Activated T-helper 9 cell treated with anti-CD3 and anti-CD28 coated beads, Interleukin-2, amount 50 U/mL, for 16 hours (primary cell): ENCODE measurements at places on chromosomes 11 and 22.

- DNase-seq, result no peak
These were observed 103.7 kb downstream of the SHANK2 start for GRCh38 chr11:71148716-71149115.

- no peak for DNase-seq
These were observed 169.0 kb upstream of the GRK3 start for GRCh38 chr22:25395468-25395867.

DNA sequence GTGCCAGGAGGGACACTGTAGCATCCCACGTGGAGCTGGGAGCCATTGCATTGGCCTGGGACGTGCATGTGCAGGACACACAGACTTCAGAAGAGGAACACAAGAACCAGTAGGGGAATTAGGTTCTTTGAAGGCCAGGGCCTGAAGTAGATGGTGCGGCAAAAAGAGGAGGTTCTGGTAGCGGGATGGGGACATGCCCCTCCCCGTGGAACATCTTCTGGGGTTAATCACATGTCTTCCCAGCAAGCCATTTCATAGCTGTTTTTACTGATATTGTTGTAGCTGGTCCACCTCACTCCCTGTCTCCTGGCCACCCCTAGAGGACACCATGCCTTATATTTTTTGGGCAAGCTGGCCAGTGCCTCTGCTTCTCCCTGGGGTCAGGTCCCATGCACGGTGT lies 74.3 kb downstream of the SCN3B start:
- DNase-seq, result no peak

DNA sequence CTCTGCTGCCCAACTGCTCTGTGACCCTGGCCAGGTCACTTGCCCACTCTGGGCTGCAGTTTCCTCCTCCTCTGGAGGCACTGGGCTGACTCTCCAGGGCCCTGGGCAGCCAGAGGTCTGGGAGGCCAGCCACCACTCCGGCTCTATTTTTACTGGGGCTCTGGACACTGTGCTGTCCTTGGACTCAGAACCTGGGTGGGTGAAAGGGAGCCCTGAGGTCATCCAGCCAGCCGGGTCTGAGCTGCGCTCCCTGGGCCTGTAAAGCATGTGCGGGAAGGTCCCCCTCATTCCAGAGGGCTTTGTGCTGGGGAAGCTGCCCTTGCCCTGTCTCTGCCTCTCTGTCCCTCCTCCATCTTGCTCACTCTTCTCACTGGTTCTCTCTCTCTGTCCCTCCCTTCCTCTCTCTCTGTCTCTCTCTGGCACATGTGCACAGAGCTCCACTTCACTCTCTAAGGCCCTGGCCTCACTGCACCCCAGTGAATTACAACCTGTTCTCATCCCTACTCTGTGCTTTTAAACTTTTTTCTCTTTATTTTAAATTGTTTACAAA lies 24.6 kb downstream of the MB start:
- DNase-seq, result no peak

DNA sequence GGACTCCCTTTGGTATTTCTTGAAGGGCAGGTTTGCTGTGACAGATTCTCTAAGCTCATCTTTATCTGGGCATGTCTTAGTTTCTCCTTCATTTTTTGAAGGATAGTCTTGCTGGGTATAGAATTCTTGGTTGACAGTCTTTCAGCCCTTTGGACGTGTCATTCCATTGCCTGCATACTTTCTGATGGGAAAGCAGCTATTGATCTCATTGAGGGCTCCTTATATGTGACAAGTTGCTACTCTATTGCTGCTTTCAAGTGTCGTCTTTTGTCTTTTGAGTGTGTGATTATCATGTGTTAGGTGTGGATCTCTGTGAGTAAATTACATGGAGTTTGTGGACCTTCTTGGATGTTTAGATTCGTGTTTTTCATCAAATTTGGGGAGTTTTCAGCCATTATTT lies 21.9 kb downstream of the IGHMBP2 start:
- no peak for DNase-seq

GRCh38 chr22:43726322-43726721 lies 85.8 kb downstream of the EFCAB6 start:
- no peak for DNase-seq

DNA sequence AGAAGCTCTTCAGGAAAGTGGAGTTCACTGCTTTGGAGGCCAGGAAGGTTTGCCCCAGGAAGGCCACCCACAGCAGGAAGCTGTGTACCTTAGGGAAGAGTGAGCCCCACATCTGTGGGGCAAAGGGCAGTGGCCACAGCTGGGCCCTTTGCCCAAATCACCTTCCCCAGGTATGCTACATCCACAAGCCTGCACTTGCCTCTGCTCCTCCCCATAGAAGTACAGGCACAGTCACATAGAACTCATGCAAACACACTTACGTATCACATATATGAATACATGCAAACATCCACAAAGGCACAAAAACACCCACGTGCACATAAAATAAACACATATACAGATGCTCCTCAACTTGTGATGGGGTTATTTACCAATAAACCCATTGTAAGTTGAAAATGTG lies 2.1 kb downstream of the TRIM29 start:
- DNase-seq, result no peak

DNA sequence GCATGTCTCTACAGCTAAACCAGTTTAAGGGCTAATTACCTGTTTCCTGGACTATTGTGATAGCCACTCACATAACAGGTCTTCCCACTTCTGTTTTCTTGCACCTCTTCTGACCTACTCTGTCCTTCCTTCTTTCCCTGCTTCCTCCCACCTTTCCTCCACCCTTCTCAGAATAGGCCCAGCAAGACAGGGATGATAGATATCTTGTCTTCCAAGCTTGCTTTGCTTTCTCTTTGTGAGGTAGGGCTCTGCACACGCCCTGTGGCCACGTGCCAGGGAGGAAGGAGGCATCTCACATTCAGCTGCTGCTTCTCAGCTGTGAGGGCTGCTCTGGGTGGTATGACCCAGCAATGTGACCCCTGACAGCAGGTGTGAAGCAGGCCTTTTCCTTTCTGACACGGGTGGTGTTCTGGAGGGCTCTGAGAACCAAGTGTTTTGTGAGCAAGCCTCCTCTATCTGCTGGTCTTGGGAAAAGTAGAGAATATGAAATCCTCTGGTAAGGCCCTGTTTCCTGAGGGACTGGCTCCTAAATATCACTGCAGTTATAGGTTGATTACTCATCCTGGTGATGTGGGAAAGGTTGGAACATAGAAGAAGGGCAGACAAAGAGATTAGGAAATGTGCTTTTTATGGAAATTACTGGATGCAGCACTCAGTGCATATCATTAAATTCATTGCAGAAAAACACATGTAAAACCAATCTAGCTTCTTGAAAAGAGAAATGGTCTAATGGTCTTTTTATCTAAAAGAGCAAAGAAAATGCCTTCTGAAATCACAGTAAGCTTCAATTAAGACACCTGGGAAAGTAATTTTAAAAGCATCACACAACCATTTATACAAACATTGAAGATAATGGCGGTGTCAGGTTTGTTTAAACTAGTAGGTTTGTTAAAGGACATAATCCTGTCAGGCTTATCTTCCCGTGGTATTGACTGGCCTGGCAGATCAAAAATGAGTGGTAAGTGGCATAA lies 8.5 kb downstream of the AMOTL1 start:
- no peak for DNase-seq

DNA sequence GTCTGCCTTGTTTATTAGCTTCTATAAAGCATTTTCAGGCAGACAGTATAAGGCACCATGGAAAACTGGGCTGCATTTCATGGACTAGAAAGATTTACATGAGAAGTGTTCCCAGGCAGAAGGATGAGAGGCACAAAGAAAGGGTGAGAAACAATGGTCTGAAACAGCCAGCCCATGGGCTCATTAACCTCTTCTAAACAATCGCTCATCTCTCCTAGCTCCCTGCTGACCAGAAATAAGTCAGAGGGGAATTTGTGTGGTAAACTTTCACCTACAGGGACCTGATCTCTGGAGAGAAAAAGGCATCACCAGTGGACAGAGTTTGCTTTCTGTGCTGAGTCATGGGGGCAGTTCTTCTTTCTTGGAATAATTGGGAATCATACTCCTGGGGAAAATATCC lies 51.8 kb upstream of the KIRREL3 start:
- DNase-seq, result no peak

DNA sequence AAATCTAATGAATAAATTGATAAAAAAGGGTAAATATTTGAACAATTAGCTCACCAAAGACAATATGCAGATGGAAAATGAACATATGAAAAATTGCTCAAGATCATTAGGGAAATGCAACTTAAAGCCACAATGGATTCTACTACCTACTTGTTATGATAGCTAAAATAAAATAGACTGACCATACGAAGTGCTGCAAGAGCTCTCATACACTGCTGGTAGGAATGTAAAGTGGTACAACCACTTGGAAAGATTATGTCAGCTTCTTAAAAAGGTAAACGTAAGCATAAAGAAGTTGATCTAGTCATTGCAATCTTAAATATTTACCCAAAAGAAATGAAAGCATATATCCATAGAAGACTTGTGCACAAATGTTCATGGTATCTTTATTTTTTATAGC lies 504.2 kb upstream of the ARHGAP42 start:
- no peak for DNase-seq

DNA sequence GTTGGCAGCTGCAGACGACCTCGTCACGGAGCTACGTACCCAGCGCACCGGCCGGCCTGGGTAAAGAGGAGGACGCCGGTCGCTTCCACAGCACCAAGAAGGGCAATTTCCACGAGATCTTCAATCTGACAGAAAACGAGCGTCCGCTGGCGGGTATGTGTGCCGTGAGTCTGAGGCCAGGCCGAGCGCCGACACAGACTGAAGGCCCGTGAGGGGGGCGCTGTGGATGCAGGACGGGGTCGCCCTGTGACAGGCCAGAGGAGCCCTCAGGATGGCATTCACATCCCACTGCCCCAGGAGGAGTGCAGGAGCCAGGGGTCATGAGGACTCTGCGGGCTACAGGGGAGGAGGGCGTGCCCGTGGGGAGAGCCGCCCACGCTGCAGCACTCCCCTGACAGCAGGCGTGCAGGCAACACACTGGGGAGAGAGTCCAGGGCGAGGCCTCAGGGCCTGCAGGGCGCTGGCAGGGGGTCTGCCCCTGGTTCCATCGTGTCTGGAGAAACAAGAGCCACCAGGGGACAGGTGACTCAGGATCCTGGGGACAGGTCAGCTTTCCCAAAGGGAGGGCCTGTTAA lies 53.6 kb downstream of the GRAMD4 start:
- peak; percentile 13 for DNase-seq

- DNase-seq, result no peak
These were observed 276.5 kb downstream of the LUZP2 start for GRCh38 chr11:24773322-24773721.

- DNase-seq, result no peak
These were observed 26.5 kb downstream of the CTNND1 start for GRCh38 chr11:57787920-57788702.

GRCh38 chr11:103378931-103379330 lies 269.7 kb downstream of the DYNC2H1 start:
- DNase-seq, result no peak

DNA sequence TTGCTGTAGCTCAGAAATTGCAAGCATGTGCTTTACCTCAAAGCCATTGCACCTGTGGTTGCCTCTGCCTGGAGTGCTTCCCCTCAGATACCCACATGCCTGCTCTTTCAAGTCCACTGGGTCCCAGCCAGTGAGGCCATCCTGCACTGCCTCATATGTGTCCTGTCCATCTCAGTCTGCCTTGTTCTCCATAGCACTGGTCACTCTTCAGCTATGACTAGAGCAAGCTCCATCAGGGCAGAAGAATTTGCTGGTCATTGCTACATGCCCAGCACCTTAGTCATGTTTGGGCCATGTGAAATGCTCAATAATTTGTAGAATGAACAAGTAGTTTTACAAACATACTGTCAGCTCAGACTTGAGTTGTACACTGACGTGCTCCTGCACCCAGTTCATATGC lies 64.4 kb upstream of the HORMAD2 start:
- no peak for DNase-seq

DNA sequence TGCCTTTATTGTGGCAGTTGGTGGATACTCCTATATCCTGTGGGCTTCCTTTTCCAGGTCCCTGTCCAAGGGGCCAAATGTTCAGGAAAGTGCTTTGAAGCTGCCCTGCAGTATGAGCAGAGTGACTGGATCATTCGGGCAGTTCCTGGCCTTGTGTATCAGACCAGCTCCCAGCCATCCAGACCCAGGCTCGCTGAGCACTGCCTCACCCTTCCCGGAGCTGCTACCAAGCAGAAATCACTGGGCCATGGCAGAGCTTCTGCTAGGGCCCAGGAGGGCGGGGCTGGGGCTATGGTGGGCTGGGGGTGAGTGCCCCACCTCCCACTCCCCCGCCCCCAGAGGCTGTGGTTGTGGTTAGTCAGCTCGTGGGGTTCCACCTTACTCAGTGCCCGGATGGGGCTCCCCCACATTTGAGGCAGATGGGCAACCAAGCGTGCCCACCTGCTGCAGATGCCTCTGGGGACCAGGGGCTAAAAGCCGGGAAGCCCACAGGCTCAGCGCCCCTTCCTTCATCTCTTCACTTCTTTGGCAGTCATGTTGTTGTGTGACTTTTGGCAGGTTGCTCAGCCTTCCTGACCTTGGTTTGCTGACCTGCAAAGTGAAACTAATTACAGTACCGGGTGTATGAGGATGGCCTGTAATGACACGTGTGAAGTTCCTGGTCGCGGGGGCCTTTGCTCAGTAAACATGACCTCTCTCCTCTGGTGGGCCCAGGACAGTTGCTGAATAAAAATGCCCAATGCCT lies 2.1 kb upstream of the LRRC32 start:
- peak; percentile 10 for DNase-seq

GRCh38 chr22:22759889-22760546 lies 115.6 kb downstream of the GGTLC2 start:
- DNase-seq, result no peak

GRCh38 chr11:77611921-77612320 lies 22.2 kb downstream of the AQP11 start:
- no peak for DNase-seq

DNA sequence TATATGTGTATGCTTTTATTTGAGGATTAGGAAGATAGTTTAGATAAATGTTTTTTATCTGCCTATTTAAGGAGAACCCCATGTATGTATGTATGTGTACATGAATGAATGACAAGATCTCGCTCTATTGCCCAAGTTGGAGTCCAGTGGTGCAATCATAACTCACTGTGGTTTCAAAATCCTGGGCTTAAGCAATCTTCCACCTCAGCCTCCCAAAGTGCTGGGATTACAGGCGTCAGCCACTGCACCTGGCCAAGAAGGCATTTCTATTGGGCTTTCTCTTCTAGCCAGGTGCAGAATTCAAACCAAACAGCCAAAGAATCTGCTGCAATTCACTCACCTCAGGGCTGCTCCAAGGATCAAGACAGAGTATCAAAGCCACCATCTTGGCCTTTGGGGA lies 25.5 kb upstream of the DGKZ start:
- DNase-seq, result no peak

DNA sequence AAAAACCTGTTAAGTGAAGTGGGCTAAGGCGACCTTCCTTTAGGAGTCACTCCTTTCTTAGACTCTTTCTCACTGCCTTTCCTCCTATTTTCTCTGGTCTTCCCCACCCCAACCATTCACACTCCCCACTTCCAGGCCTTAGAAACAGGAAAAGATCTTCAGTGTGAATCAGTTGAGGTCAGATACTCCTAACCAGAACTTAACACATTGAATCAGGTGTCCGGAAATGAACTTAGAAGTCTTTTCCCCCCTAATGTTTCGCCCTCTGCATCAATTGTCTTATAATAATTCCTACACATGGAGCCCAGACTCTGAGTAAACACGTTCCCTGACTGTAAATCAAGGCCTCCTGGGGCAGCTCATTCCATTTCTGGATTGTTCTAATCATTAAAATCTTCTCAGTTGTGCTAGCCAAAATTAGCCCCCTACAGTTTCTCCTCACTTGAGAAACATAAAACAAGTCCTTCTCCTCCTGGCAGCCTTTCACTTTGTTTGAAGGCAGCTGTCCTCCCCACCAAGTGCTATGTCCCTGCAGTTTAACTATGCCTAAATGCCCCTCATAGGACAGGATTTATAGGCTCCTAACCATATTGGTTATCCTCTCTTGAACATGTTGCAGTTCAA lies 32.7 kb upstream of the USP47 start:
- DNase-seq, result no peak
